ENCODE measurements at places on chromosomes 3 and 15. TPM values are rescaled to one million over a fixed set of nuclear protein-coding genes. Genes with fewer than 3 reads are reported as not detected.

Gene COL6A6
- polyA plus RNA-seq = 58.5 TPM

Gene CLDN16
- polyA plus RNA-seq = 0.28 TPM

Gene CNTN6
- 6.6 TPM for polyA plus RNA-seq

Gene MYZAP
- 66.1 TPM for polyA plus RNA-seq

Gene IGDCC3
- polyA plus RNA-seq = 10.8 TPM

Gene RTP1
- polyA plus RNA-seq = not detected

Gene B3GALNT1
- polyA plus RNA-seq = 24.1 TPM

Gene UQCRC1
- polyA plus RNA-seq = 143 TPM

Gene TNFAIP8L3
- polyA plus RNA-seq = 3.8 TPM

Gene NME9
- 2.8 TPM for polyA plus RNA-seq

Gene PLA2G4D
- 0.18 TPM for polyA plus RNA-seq

- no peak for DNase-seq
Observed at GRCh38 chr15:34773013-34773412, 18.2 kb upstream of the GJD2 start.

DNA sequence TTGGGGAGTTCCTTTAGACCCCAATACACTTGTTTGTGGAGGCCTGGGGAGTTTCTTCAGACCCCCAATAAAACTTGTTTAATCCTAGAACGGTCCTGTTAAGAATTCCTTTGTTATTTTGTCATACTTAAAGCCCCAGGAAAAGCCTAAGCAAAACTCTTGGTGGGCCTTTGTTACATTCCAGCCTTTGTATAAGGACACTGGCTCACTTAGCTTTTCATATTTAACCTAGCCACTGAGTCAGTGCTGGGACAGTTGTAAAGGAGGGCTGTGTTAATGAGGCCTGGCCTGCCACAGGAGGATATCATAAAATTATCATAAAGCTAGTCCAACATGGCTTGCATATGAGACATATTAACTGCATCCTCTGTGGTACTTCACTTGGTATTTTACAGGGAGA is 760.1 kb downstream of the ZNF385D start:
- no peak for DNase-seq

GRCh38 chr15:94383041-94383440 is 151.7 kb downstream of the MCTP2 start:
- no peak for DNase-seq

DNA sequence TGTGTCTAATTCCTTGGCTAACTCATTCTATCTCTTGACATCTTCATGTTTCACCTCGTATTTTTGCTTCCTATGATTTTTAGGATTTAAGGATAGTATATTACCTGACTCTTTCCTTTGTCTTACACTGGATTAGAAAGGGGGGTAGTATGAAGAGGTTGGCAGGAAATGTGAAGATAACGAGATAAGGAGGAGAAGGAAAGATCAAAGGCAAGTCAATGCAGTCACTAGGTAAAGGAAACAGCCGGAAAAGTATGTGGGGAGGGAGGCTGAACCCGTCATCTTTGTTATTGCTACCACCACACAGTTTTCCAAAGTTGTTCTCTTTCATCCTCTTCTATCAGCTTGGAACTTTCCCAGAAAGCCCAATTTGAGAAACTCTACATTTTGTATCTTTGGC is 90.6 kb downstream of the SLC9A9 start:
- no peak for DNase-seq

DNA sequence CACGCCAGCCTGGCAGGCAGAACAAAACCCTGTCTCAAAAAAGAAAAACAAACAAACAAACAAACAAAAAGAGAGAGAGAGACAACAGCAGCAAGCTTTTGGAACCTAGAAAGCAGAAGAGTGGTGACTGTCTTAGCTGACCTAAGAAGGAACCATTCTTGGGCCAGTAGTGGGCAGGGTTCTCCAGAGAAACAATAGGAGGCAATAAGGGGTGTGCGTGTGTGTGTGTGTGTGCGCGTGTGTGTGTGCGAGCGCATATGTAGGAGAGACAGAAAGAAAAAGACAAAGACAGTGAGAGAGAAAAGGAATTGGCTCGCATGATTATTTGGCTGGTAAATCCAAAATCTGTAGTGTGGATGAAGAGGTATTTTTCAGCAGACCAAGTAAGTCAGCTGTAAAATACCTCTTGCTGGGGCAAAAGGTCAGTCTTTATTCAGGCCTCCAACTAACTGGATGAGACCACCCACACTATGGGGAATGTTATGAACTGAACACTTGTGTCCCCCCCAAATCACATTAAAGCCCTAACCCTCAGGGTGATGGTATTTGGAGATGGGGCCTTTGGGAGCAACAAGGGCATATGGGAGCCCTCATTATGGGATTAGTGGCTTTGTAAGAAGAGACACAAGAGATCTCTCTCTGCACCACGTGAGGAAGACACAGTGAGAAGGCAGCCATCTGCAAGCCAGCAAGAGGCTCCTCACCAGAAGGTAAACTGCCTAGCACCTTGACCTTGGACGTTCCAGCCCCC is 15.1 kb upstream of the BLM start:
- no peak for DNase-seq

GRCh38 chr3:25297667-25298585 is 130.1 kb upstream of the RARB start:
- no peak for DNase-seq

- DNase-seq = no peak
Observed at GRCh38 chr15:25527118-25527517, 88.3 kb upstream of the UBE3A start.

DNA sequence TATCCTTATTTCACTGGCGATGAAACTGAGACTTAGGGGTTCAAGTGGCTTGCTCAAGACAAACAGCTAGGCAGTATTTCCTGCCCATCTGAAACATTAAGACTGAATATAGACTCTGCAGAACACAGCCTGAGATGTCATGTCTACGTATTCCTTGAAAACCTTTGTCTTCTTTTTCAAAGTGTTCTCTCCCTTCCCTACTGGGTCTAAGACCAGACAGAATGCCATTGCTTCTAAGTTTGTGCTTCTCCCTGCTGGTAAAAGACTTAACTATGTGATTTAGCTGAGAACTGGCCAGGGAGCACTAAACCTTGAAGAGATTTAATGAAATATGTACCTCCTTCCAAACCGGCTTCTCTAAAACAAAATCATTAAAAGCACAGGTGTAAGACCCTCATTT is 9.9 kb downstream of the BCL6 start:
- no peak for DNase-seq

DNA sequence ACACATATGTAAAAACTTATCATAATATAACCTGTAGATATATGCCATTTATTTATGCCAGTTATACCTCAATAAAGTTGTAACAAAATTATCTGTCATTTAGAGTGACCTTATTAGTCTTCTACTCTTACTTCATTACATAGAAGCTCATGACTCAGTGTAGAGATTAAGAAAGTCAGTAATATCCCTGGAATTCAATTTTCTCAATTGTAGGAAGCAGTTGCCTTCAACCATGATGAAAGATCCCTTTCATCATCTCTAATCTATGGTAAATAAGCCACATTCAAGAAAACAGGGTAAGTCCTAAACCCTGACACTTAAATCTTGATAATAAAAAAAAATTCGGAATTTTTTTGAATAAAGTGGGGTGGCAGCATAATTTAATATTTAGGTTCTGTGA is 216.5 kb upstream of the PEX5L start:
- DNase-seq = no peak

GRCh38 chr15:66080717-66081398 is 172.7 kb downstream of the MEGF11 start:
- DNase-seq = no peak

DNA sequence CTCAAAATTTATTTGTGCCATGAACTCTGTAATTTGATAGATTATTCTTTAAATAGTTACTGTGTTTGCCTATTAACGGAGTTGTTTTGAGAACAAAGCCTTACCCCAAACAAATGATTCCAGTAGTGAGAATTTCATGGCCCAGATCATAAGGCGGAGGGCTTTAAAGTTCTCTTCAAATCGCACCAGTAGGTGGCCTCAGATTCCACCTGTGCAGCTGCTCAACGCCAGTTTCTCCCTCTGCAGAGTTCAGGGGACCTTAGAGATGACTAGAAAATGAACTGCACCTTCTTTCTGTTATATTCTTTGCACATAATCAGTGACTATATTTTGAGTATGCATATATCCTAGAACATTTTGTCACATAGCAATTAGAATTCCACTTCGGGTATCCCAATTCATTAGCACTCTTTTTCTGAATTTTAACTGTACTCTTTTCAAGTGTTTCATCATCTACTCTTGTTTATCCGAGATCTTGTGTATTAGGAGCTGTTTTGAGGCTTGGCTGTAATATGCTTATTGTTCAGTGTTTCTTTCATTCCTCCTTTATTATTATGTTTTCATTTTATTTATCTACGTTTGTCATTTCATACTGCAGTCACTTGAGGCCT is 232.6 kb upstream of the CHRM5 start:
- DNase-seq = peak; percentile 25

DNA sequence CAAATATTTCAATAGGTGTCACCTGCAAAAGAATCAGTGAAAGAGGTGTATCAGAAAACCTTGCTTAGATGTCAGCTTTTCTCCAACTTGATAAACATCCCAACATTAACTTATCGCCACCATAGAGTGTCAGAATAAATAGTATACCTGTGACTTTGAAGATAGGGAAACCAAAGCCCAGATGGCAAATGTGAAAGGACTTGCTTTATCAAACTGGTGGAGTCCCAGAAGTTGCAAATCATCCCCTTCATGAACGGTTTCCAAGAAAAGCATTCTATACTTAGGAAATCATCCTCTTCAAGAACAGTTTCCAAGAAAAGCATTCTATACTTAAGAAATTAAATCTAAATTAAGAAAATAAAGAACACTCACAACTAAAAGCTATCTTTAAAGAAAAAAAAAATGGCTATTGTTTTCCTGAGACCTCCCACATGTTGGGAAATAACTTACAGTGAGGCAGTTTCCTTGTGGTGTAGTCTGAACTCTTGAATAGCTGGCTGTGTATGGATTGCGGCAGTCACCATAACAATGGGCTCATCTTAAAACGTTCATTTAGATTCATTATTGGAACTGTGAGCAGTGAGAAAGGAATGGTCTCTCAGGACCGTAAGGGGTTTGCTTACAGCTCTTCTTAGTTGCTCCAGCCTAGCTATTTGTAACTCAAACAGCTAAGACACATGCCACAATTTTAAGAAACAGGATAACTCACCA is 56.5 kb downstream of the GHSR start:
- DNase-seq = peak; percentile 10

- DNase-seq = no peak
Observed at GRCh38 chr3:182465301-182466185, 327.8 kb upstream of the ATP11B start.

GRCh38 chr15:39747326-39747725 is 35.3 kb downstream of the FSIP1 start:
- no peak for DNase-seq

DNA sequence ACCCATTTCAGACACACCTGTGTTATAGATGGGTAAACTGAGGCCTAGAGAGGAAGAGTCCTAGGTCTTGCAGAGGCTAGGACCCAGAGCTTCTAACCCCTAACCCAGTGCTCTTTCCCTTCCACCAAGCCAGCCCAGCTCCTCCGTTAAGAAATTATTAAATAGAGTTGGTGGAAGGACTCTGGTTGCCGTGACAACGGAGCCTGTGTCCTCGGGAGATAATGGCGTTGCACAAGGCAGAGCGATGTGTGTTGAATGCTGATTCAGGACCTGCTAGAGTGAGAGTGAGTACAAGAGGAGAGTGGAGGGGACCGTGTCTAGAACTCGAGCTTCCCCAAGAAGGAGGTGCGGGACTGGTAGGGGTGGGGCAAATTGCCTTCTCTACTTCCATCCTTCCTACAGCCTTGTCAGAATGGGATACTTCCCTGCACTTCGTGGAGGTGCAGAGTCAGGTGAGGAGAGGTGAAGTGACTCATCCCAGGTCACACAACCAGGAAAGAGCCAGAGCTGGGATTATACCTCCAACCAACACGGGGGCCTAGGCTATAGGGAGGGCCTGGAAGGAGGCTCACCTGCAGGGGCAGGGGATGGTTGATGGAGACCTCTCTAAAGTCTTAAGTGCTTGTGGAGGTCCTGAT is 8.6 kb downstream of the SLC6A1 start:
- no peak for DNase-seq

DNA sequence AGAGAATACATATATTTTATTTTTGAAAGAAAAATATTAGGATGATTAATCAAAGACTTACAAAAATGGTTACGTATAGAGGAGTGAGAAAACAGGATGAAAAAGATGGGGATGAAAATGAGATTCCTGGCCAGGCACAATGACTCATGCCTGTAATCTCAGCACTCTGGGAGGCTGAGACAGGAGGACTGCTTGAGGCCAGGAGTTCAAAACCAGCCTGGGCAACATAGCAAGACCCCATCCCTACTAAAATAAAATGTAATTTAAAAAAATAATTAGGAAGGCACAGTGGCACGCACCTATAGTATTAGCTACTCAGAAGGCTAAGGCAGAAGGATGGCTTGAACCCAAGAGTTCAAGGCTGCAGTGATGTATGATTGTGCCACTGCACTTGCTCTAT is 11.9 kb downstream of the MYO9A start:
- DNase-seq = no peak

- DNase-seq = no peak
Observed at GRCh38 chr3:175103298-175103697, 244.2 kb downstream of the NAALADL2 start.

GRCh38 chr3:129313665-129314385 is 35.2 kb downstream of the HMCES start:
- no peak for DNase-seq

- DNase-seq = no peak
Observed at GRCh38 chr3:178856804-178857203, 214.8 kb downstream of the ZMAT3 start.

- no peak for DNase-seq
Observed at GRCh38 chr15:90729261-90729660, 12.1 kb downstream of the BLM start.

DNA sequence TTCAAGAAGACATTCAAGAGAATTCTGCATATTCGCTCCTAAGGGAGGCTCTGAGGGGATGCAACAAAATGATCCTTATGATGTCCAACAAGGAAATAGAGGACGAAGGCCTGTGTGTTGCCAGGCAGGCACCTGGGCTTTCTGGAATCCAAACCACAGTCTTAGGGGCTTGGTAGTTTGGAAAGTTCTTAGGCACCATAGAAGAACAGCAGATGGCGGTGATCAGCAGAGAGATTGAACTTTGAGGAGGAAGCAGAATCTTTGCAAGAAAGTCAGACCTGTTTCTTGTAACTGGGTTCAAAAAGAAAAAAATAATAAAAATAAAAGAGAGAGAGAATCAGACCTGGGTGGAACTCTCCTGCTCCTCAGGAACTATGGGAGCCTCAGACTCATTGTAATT is 11.7 kb upstream of the ATG7 start:
- DNase-seq = no peak

GRCh38 chr15:99788156-99788555 is 54.9 kb upstream of the LYSMD4 start:
- DNase-seq = no peak

DNA sequence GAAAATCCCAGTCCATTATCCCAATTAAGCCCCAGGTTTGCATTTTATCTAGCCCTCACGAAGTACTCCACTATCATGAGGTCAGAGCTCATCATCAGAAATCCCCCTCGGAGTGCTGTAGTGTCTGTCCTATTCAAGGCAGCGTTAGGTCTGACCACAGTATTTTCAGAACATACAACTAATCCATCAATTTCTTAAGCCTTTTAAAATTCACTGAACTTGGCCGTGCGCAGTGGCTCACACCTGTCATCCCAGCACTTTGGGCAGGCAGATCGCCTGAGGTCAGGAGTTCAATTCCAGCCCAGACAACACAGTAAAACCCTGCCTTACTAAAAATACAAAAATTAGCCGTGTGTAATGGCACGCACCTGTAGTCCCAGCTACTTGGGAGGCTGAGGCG is 11.9 kb downstream of the VGLL4 start:
- no peak for DNase-seq

- DNase-seq = peak; percentile 63
Observed at GRCh38 chr15:73926219-73927002, at the start of gene LOXL1. Gene LOXL1 (plus strand): TSS chr15:73926462. CDS start chr15:73926784, 322 bp downstream.

- no peak for DNase-seq
Observed at GRCh38 chr15:91050128-91050455, 27.7 kb upstream of the VPS33B start.
